Sigmoid colon (tissue), 7 donors: ENCODE measurements at places on chromosomes 12 and 14. TPM values are rescaled to one million over a fixed set of nuclear protein-coding genes. Genes with fewer than 3 reads are reported as not detected.
A peak's percentile ranks its signal among the peaks of the same experiment; 100 is the strongest.

DNA sequence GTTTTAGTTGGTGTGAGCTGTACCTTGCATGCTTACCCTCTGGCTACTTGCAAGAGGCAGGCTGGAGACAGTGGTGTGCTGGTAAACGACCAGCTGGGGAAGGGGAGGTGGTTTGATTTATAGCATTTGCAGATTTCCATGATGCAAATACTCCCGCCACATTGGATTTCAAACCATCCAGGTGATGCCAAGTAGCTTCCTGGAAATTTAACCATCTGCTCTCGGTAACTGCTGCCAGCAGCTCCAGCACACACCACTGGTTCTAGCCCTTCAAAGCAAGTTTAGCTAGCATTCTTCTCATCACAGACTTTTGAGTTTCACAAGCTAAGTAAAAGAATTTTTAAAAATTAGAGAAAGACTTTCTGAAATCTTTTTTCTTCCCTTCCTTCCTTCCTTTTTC lies 104.5 kb upstream of the AMIGO2 start:
- no peak for DNase-seq

GRCh38 chr14:90577661-90578282 lies 180.9 kb downstream of the CALM1 start:
- DNase-seq: no peak

The NRL gene
- 0.82 TPM for total RNA-seq

- no peak for DNase-seq
Observed at GRCh38 chr12:26580619-26581018, 252.4 kb downstream of the ITPR2 start.

- DNase-seq: peak; percentile 79
Observed at GRCh38 chr12:130127532-130127911, 34.7 kb upstream of the FZD10 start.

The TMTC1 gene
- total RNA-seq: 68.5 TPM

DNA sequence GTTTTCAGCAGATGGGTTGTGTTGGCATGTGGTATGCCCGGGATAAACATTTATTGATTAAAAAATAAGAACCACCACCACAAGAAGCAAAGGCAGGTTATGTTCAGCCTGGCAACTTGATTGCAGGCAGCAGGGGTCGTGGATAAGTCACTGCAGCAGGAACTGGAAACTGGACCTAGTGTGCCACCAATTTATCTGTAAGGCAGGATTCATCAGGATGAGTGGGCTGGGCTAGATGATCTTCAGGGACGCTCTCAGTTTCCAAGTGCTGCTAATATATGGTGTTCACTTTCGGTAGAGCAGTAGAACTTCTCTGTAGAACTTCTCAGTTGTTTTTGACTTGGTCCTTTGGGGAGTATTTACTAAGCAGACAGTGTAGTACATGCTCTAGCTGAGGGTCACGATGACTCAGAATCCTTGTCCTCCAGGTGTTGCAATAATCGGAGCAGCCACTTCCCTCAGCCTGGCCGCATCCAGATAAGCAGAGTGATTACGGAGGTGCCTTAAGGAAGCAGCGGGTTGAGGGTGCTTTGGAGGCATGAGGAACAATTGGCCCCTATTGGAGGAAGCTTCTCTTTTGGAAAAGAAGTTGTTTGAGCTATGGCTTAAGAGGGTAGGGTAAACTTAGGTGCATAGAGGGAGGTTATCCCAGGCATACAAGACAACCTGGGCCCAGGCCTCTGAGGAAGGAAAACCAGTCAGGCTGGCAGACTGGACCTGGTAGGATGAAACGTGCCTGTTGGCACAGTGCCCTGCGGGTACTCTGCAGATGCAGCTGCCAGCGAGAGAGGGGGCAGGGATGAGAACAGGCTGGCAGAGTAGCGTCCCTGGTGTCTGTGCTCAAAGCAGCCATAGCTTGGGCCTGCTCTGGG lies 104.0 kb downstream of the GPR135 start:
- peak; percentile 84 for DNase-seq

- DNase-seq: peak; percentile 93
Observed at GRCh38 chr14:101962503-101962874, 1.9 kb upstream of the DYNC1H1 start.

The ETFRF1 gene
- total RNA-seq: 49.2 TPM

GRCh38 chr14:63922696-63923421 lies 70.1 kb downstream of the SYNE2 start:
- DNase-seq: no peak

DNA sequence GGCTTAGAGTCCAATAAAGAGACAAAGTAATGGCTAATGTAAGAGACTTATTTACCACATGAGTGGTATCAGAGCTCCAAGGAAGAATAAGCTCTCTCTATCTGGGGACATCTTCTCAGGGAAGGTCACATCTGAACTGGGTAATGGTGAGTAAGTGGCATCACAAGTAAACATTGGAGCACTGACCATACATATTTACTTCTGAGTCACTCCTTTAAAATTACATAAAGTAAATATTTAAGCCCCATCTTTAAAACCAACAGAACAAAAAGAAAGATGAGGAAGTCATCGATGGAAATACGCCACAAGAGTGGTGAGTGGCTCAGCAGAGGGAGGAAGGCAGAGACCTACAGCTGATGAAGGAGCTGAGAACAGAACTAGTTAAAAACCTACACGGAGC lies 159.9 kb downstream of the DUSP6 start:
- DNase-seq: no peak

DNA sequence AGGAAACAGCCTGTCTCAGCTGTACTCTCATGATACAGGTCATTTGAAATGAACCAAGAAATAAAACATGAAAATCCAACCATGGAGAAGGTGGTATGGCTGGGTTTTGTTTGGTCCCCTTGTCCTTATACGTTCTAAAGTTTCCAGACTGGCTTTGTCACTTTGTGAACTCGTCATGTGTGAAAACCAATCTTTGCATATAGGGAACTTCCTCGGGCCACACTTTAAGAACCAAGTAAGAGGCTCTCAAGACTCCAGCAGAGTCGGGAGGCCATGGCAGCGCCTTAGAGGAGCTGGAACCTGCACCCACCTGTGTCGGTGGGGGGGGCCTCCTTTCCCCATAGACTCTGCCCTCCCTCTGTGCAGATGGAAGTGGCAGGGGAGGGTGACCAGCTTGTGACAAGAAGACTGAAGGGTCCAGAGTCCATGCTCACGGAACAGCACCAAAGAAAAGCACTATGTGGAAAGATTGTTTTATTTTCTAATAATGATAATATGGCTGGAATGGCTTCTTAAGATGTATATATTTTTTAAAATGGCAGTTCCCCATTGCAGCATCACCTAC lies 125.3 kb downstream of the ESRRB start:
- peak; percentile 33 for DNase-seq

- DNase-seq: no peak
Observed at GRCh38 chr14:91225025-91225424, 19.5 kb downstream of the GPR68 start.

GRCh38 chr14:74546416-74546815 lies 52.9 kb downstream of the ISCA2 start:
- DNase-seq: no peak

DNA sequence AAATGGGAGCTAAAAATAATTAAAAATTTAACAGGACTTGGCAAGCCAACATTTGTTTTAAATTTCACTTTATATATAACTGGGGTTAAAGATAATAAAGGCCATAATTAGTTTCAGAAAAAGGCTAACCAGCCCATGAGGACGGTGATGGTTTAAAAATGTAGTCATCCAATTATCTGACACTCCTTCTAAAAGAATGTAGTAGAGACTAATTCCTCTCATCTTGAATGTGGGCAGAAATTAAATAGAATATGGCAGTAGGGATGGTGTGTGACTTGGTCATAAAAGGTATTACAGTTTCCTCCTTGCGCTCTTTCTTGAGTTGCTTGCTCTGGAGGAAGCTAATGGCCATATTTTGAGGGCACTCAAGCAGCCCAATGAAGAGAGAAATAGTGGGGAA lies 49.1 kb upstream of the PTPRB start:
- no peak for DNase-seq

The NEDD1 gene
- 31.6 TPM for total RNA-seq

The FAM186B gene
- not detected for total RNA-seq

DNA sequence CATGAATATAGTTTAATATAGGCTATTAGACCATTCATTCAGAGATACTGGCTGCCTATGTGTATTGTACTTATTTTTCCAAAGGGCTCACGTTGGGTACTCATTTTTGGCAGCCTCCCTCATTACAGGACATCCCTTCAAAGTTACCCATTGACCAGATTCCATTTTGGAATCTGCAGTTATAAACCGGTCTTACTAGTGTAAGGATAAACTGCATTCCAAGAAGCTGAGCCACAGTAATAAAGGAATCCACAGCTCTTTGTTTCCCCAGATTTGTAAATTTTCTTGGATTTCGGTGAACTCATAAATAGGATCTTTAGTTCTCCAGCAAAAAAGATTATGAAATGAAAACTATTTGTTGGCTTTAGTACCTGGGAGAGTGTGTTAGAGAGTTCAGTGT lies 18.9 kb upstream of the CFL2 start:
- DNase-seq: no peak

The ANKS1B gene
- total RNA-seq: 57.3 TPM

DNA sequence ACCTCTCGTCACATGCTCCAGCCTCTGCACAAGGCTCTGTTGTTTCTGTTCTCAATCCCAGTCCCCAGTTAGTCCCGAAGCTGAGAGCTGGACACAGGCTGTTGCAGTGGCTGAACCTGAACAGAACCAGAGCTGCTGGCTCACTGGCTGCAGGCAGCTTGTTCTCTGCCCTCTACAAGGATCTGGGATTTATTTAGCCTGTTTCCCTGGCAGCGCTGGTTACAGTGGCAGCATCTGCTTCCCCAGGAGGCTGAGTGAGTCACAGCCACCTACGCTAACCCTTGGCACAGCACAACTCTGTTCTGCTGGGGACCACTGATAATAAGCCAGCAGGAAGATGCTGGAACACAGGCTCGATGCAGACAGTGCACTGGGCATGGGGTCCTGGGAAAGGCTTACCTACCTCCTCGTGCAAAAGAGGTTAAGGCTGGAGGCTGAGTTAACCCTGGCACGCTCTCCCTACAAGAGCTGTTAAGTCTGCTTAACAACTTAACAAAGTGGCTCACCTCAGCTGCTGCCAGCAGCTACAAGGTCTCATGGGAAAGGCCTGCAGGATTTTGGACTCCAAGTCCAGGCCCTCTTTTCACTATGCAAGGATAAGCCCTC lies 299.6 kb downstream of the PCNX1 start:
- DNase-seq: peak; percentile 68

The PAPLN gene
- 22.3 TPM for total RNA-seq

DNA sequence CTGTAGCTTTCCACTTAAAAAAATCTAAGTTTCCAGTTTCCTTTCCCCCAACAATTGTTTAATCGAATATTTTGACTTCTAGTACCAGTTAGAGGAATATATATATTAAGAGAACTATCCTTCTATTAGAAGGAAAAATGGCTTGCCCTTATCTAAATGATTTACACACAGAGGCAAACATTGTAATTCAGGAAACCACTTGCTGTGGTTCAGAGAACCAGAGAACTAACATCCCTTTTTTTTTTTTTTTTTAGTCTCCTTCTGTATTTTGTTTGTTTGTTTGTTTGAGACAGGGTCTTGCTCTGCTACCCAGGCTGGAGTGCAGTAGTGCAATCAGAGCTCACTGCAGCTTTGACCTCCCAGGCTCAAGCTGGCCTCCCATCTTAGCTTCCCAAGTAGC lies 746.6 kb downstream of the VRK1 start:
- no peak for DNase-seq

The GPR68 gene
- total RNA-seq: 1.7 TPM

DNA sequence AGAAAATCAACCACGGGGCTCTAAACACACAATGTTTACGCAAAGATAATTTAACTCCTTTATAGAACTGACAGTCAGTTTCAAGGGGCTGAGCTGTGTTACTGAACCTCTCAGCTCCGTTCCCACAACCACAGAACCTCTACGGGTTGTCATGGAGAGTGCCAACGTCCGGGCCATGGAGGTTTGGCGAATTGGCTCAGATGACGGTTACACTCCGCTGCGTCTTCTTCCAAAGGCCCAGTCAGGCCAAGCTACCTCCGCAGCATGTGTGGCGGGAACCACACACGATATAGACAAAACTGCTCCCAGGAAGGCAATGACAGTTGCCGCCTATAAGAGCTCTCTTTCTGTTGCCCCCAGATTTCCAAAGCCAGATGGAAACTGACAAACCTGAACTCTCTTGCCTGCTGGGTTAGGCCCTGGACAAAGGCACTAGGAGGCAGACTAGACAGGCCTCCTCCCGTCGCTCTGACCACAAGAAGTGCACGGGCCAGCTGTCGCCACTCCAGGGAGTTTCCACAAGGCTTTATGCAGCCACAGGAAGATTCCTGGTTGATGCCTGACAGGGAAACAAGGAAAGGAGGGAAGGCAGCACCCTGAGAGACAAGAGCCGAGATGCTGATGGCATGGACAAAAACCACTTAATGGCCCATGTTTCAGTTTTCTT lies 30.3 kb downstream of the CCDC88C start:
- no peak for DNase-seq

DNA sequence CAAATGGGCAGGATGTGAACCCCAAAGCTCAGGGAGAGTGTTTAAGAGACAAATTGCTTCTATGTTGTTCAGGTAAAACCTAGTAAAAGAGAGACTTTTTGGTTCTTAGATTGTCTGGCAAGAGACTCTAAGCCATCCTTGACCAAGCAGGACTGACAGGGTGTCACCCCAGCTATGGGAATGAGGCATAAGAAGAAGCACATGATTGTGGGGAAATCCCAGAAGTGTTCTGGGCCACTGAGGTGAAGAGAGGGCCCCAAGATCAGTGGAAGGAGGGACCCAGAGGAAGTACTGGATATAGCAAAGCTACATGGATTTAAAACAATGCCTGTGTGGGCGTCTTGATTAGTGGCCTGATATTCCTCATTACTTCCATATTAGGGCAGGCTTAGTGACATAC lies 99.0 kb downstream of the SAMD4A start:
- no peak for DNase-seq

GRCh38 chr12:8697476-8698131 lies at the start of gene RIMKLB:
Gene RIMKLB, plus strand, starts transcription at chr12:8697991. Its CDS starts 15,876 bp downstream, at chr12:8713867.
- peak; percentile 93 for DNase-seq

GRCh38 chr14:85316701-85317410 lies 213.1 kb upstream of the FLRT2 start:
- DNase-seq: no peak

The FAM222A gene
- total RNA-seq: 1.1 TPM

DNA sequence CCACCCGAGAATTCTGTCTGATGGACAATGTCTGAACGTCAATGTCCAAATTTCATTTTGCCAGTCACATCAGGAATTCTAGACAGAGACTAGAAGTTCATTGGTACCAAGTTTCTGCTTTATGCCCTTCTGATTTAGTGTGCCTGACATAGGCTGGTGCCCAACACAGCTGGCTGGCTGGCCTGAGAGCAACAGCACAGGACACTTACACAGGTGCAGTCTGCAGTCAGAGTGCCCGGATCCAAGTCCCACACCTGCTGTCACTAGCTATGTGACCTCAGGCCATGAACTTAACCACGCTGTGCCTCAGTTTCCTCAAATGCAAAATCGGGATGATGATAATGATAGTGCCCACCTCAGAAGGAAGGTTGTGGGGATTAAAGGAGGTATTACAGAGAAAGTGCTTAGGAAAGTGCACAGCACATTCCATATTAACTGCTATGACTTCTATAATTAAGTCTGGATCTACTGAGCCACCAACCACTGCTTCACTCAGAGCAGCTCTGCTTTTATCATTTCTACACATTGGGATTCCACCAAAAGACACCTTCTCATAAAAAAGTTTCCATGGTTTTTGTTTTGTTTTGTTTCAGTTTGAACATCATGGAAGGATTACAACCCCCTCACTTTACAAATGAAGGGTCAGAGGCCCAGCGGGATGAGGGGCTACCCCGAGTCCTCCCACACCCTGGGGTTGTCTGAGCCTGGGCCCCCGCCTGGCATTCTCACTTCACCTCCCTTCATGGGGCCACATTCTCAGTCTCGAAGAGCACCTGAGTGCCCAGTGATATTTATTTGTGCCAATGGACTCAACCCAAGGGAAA lies 168.8 kb upstream of the BCL2L14 start:
- no peak for DNase-seq
